ENCODE measurements at places on chromosomes 5 and 9.

DNA sequence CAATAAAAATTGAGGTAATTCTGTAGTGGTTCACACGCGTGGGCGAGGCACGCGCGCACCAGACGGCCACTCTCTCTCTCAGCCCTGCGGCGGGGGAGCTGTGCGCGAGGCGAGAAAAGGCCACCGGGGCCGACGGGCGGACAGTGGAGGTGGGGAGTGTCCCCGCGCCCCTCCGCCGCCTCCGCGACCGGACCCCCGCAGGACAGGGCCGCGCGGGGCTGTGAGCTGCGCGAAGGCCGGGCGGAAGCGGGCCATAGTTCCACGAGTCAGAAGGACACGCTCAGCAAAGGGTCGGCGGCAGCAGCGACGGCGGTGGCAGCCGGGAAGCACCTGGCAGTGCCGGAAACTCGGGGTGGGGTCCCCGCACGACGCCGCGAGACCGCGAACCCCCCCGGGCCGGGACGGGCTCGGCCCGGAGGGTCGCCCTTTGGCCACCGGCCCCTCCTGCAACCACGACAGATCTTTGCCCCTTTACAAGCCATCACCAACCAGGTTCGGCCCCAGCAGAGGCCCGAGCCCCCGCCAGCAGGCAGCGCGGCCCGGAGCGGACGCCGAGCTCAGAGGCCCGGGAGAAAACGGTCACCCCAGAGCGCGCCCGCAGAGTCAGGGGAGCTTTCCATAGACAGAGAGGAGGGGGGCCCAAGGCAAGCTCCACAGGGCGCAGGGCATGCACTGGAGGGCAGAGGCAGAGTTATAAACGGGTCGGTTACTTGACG, 60.9 kb downstream of the ZNF354C start:
- DNase-seq, result no peak

DNA sequence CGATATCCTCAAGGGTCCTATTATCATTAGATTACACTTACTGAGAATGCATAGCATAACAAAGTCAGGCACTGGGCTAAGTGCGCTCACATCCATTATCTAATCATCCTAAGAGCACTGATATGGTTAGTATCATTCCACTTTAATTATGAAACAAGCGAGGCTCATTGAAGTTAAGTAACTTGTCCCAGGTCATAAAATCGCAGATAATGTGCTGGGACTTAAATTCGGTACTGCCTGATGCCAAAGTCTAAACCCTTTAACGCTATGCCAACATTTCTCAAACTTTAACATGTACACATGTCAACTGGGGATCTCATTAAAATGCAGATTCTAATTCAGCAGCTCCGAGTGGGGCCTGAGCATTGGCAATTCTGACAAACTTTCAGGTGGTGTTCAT, 204.7 kb downstream of the PTTG1 start:
- no peak for DNase-seq

DNA sequence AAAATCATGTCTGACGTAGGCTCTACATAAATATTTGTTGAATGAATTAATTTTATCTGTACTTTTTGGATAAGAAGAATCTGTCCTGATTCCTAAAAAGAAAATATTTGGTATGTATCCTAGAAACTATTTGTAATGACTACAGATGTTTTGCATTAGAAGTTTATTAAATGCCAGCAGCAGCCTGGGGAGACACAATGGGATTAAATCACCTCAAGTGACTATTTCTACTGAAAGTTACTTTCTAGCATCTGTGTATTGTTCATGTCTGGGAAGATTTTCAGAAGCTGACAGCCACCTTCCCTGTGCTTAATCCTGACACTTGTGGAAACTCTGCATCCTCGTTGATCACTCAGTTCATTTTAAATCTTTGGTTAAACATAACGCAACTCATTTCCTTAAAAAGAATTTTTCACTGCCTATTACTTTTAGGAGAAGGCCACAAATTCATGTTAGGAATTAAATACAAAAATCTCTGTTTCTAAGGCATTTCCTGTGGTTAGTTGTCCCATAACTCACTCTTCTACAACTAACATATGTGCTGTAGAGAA, 209.3 kb upstream of the PPP1R2B start:
- no peak for DNase-seq

GRCh38 chr9:123586275-123586674, 230.3 kb downstream of the CRB2 start:
- no peak for DNase-seq

- no peak for DNase-seq
Measured at GRCh38 chr9:95031711-95032461, 285.6 kb downstream of the FANCC start.

- no peak for DNase-seq
Measured at GRCh38 chr9:14273696-14274121, 40.2 kb downstream of the NFIB start.

GRCh38 chr5:132037353-132037752, 23.1 kb upstream of the IL3 start:
- no peak for DNase-seq

GRCh38 chr9:128123451-128124080, 4.0 kb downstream of the PTGES2 start:
- no peak for DNase-seq

GRCh38 chr5:180353048-180353979, at the start of gene GFPT2:
Gene GFPT2, minus strand, starts transcription at chr5:180353336. Its CDS starts 119 bp downstream, at chr5:180353217.
- peak; percentile 78 for DNase-seq

DNA sequence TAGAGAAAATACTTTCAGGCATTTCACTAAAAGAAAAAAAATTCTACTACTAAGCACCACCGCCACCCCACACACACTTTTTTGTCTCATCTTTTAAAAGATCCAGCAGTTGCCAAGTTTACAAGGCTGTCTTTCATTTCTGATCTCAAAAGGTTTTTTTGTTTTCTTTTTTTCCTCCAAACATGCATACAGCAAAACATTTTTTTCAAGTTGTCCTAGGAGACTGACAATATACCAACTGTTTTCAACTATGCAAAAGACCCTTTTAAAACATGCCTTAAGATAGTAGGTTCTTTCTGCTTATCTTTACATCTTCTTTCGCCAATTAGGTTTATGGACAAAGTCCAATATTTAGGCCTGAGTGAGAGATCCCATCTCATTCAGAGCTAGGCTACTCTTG, 65.2 kb downstream of the HMHB1 start:
- DNase-seq, result no peak

DNA sequence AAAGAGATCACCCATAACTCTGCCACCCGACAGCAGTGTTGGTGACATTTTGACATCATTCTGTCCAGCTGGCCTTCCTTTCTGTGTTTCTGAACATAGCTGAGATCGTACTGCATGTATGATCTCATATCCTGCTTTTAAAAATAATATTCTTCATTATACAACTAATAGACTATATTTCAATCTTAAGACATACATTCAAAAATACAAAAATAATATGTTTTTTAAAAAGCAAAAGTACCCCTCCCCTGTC, 47.7 kb upstream of the RPL26L1 start:
- DNase-seq, result no peak

DNA sequence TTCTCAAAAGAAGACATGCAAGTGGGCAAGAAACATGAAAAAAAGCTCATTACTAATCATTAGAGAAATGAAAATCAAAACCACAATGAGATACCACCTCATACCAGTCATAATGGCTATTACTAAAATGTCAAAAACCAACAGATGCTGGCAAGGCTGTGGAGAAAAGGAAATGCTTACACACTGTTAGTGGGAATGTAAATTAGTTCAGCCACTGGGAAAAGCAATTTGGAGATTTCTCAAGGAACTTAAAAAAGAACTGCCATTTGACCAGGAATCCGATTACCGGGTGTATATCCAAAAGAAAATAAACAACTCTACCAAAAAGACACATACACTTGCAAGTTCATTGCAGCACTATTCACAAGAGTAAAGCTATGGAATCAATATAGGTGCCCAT, 595.4 kb upstream of the RIOK2 start:
- no peak for DNase-seq

DNA sequence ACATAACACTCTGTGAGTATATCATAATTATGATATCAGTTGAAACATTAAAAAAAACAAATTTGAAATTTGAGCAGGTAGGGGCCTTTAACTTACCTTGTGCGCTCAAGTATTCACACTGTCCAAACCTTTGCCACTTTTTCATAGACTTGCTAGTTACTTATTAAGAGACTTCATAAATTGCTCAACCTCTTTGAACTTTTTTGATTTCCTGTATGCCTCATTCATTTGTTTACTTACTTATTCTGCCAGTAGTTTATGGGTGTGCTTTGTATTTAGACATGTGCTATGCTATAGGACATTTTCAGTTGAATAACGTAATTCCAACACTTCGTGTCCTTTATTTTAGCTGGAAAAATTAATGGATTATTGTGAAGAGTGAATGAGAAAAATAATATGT, 204.8 kb downstream of the HCN1 start:
- no peak for DNase-seq

Measured in activated naive CD4-positive, alpha-beta T cell treated with Interleukin-2 at 50 U/mL for 16 hours (primary cell).